ENCODE measurements at places on chromosomes 11 and 22.

GRCh38 chr11:31806928-31807798 is 4.0 kb downstream of the PAX6 start:
- H3K27ac ChIP-seq = no peak overlapping the region
- H3K36me3 ChIP-seq = no peaks in the 10 kb centered on the region
- no peak overlapping the region for H3K4me3 ChIP-seq
- peaks cover 32% of the 10 kb centered on the region for H3K4me1 ChIP-seq
- peaks cover 95% of the 10 kb centered on the region for H3K27me3 ChIP-seq

DNA sequence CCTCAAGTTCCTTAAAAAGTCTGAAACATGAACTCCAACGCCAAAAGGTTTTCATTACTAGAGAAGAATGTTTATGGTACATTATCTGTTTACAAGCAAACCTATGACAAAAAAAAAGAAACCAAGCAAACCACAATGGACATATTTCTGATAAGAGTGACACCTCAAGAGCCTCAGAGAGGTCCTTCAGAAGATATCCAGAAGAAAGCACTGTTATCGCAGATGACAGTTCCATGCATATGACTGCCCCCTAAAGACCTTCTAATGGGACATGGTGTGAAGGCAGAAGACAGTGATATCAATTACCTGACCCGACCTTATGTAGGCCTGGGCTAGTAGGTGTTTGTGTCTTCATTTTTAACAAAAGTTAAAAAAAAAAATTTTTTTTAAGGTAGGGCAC is 3.1 kb downstream of the HDHD5 start:
- H3K36me3 ChIP-seq = no peaks in the 10 kb centered on the region
- peaks cover 42% of the 10 kb centered on the region for H3K4me1 ChIP-seq
- H3K27ac ChIP-seq = no peak overlapping the region
- no peak overlapping the region for H3K4me3 ChIP-seq
- no peak for DNase-seq
- H3K27me3 ChIP-seq = no peaks in the 10 kb centered on the region

GRCh38 chr11:118012083-118012669 is 26.0 kb downstream of the IL10RA start:
- H3K36me3 ChIP-seq = no peaks in the 10 kb centered on the region
- peak; percentile 43 for DNase-seq
- H3K27me3 ChIP-seq = no peaks in the 10 kb centered on the region
- peak overlapping the region; percentile 42 for H3K27ac ChIP-seq
- peaks cover 6% of the 10 kb centered on the region for H3K4me1 ChIP-seq
- no peak overlapping the region for H3K4me3 ChIP-seq

DNA sequence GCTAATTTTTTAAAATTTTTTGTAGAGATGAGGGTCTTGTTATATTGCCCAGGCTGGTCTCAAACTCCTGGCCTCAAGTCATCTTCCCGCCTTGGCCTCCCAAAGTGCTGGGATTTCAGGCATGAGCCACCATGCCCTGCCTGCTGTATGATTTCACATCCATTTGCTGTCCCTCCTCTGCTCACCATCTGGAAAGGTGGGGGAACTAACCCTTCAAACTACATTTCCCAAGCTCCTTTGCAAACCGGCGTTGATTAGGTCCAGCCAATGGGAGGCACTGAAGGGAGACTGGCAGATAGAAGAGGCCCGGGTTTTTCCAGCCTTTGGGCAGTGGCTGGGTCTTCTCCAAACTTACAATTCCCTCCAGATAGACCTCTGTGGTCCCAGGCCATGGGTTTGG is 19.3 kb downstream of the RFPL1 start:
- no peaks in the 10 kb centered on the region for H3K36me3 ChIP-seq
- H3K27me3 ChIP-seq = no peaks in the 10 kb centered on the region
- no peak for DNase-seq
- no peak overlapping the region for H3K4me3 ChIP-seq
- H3K4me1 ChIP-seq = no peaks in the 10 kb centered on the region
- no peak overlapping the region for H3K27ac ChIP-seq

DNA sequence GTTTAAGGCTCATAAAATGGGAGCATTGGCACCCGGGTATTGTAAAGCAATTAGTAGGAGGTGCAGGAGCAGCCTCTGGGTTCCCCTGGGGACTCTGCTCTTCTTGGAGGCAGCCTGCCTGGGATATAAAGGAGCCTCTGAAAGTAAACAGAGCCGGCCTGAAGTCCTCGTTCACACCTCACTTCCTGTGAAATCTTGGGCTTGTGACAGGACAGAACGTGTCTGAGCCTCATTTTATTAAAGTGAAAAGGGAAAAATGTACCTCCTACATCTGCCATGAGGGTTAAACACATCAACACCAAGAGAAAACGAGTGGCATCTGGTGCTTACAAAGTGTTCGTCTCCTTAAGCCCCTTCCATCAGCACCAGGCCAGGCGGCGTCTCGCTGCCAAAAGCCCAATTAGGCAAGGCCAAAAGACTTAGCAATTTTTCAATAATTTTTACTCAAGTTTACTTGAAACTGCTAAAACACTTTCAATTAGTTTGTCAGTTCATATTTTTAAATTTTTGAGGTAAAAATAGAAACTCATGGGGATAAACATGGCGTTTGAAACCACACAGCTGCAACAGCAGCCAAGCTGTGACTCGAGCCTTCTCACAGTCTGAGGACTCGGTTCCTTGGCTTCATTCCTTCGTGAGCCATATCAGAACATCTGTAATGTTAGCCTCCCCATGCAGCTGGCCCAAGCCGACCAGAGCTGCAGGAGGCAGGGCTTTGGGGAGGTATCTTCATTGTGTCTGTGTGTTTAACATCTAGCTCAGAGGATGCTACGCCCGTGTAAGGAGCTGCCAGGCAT is 33.6 kb downstream of the MAP6 start:
- no peaks in the 10 kb centered on the region for H3K36me3 ChIP-seq
- H3K27ac ChIP-seq = no peak overlapping the region
- H3K4me3 ChIP-seq = no peak overlapping the region
- H3K27me3 ChIP-seq = no peaks in the 10 kb centered on the region
- DNase-seq = no peak
- H3K4me1 ChIP-seq = peaks cover 4% of the 10 kb centered on the region

GRCh38 chr22:41555325-41555982 is 5.4 kb upstream of the CSDC2 start:
- DNase-seq = no peak
- H3K4me1 ChIP-seq = peaks cover 19% of the 10 kb centered on the region
- no peaks in the 10 kb centered on the region for H3K27me3 ChIP-seq
- no peak overlapping the region for H3K4me3 ChIP-seq
- no peaks in the 10 kb centered on the region for H3K36me3 ChIP-seq
- no peak overlapping the region for H3K27ac ChIP-seq

- H3K4me1 ChIP-seq = peaks cover 3% of the 10 kb centered on the region
- no peaks in the 10 kb centered on the region for H3K27me3 ChIP-seq
- H3K36me3 ChIP-seq = no peaks in the 10 kb centered on the region
- no peak overlapping the region for H3K27ac ChIP-seq
- peak; percentile 61 for DNase-seq
- no peak overlapping the region for H3K4me3 ChIP-seq
Observed at GRCh38 chr11:72541257-72541974, 107.1 kb upstream of the CLPB start.

DNA sequence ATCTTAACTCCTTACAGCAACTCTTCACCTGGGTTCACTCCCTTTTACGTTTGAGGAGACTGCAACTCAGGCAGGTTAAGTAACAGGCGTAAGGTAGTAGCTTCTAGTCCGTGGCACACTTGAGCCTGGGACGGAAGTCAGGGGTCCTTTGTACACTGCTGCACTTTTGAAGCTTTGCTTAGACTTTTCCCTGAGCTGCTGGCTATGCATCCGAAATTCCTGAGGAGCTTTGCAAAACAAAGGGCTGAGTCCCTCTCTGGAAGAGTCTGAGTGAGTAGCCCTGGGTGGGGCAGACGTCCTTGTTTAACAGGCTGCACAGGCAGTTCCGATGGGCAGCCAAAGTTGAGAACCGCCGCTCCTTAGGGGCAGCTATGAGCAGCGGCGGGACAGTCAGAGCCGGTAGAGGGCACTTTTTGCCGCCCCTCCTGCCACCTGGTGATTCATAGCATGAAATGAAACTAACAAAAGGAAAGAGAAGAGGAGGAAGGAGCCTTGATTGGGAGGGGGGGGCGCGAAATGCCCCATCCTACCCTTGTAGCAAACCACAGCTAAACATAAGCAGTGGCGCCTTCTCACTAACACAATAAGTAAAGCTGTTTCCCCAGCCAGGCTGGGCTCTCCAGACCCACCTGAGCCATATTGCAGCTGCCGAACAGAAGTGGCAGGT is 1.4 kb downstream of the TMEM109 start:
- H3K36me3 ChIP-seq = peaks cover 7% of the 10 kb centered on the region
- H3K27me3 ChIP-seq = no peaks in the 10 kb centered on the region
- H3K4me3 ChIP-seq = no peak overlapping the region
- H3K27ac ChIP-seq = peak overlapping the region; percentile 95

- no peak overlapping the region for H3K27ac ChIP-seq
- peaks cover 5% of the 10 kb centered on the region for H3K27me3 ChIP-seq
- DNase-seq = no peak
- peaks cover 4% of the 10 kb centered on the region for H3K4me1 ChIP-seq
- no peak overlapping the region for H3K4me3 ChIP-seq
Observed at GRCh38 chr11:75431533-75432525, 1.2 kb downstream of the KLHL35 start.

GRCh38 chr11:13290221-13290980 is 12.8 kb downstream of the BMAL1 start:
- no peak overlapping the region for H3K4me3 ChIP-seq
- no peak overlapping the region for H3K27ac ChIP-seq
- H3K4me1 ChIP-seq = peaks cover 7% of the 10 kb centered on the region
- DNase-seq = no peak

- H3K36me3 ChIP-seq = no peaks in the 10 kb centered on the region
- no peak overlapping the region for H3K4me3 ChIP-seq
- no peak for DNase-seq
- no peak overlapping the region for H3K27ac ChIP-seq
- no peaks in the 10 kb centered on the region for H3K27me3 ChIP-seq
Observed at GRCh38 chr11:111361052-111361801, 17.8 kb downstream of the POU2AF1 start.

All from adrenal gland (tissue), 19 donors.